D341Med (cell line): ENCODE measurements at places on chromosomes 5 and 9.

GRCh38 chr5:40873286-40873880, 32.2 kb downstream of the CARD6 start:
- no peak for DNase-seq

DNA sequence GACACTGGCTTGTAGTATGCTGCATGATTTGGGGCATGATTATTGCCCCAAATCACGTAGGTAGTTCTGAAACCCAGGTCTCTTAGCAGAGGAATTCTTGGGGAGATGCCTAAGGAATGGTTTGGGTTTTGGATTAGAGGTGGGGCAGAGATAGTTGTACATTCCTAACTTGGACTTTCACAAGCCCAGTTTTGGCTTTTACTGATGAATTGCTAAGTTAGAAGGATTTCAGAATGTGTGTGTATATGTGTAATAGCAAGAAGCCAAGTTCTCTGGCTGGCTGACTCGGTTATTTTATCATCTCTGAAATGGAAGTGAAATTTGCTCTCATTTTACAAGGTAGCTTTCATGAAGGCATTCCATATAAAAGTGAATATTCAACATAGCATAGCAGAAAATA, 23.8 kb upstream of the ZNF131 start:
- DNase-seq = no peak

- DNase-seq = no peak
Observed at GRCh38 chr9:5230554-5230953, 665 bp upstream of the INSL4 start.

- DNase-seq = peak; percentile 65
Observed at GRCh38 chr5:181204113-181204825, 727 bp downstream of the TRIM7 start.

DNA sequence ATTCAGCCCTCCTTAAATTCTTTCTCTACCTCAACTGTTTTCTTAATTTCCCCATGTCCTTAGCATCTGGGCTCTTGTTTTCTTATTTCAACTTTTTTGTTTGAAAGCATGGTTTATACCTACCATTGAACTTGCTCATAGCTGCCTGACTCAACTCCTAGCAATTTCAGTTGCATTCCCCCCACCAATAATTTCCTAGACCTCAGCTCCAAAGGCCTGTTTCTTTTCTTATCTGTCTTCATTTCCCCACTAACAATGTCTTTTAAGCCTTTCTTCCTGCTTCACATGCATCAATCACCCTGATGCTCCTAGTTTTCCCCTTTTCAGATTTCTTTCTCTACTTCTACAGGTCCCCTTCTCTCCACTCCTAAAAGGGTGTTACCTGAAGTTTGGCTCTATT, 129.7 kb upstream of the PDE4D start:
- no peak for DNase-seq
